ENCODE measurements at places on chromosomes 3 and 15.

DNA sequence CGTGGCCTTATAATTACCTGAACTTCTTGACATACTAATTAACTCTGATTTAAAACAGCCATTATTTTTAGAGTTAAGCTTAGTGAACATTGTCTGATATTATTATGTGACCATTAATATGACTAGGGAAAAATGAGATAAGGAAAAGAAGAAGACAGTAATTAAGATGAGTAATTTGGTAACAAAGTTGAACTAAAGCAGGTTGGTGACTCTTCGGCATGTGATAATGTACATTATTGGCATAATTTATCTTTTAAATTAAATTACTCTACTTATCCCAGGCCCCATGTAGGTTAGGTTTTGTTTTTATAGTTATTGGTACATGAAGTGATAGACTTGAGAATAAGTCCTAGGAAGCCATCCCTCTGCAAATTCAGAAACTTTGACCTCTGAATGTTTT lies 249.7 kb upstream of the CFAP20DC start:
- no peak for DNase-seq

GRCh38 chr15:59367022-59367451 lies 5.6 kb downstream of the MYO1E start:
- DNase-seq, result no peak

DNA sequence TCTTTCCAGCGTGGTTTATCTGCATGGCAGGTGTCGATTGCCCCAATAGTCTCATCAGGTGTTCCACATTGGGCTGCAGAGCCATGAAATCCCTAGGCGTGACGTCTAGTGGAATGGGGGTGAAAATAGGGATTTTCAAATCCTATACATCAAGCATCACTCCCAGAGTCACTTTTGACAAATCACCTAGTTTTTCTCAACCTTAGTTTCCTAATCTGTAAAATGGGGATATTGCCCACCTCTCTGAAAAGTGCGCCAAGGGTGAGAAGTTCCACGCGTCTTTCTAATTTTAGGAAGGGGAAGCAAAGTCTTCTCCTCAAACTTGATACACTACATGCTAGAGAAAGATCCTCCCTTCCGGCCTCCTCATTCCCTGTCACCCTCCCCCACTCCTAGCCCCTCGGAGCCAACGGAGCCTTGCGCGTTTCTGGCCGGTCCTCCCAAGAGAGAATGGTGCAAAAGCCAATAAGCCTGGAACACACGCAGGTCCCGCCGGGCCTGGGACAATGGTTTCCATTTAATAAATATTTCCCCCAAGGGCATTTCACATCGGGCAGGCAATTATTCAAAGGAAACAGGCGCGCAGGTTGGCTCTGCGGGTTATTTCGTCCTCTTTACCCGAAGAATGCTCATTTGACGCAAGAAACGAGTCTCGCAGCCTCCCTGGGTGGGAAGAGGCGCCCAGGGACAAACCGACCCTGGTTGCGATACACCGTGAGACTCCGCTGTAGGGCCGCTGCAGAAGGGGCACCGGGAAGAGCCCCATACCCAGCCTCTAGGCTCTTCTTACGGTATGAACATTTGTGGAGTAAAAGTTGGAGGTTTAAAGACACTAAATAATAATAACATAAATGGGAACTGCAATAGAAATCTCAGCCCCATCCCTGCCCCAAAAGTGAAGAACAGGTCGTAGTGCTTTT lies 1.2 kb upstream of the SOX14 start:
- DNase-seq, result no peak

DNA sequence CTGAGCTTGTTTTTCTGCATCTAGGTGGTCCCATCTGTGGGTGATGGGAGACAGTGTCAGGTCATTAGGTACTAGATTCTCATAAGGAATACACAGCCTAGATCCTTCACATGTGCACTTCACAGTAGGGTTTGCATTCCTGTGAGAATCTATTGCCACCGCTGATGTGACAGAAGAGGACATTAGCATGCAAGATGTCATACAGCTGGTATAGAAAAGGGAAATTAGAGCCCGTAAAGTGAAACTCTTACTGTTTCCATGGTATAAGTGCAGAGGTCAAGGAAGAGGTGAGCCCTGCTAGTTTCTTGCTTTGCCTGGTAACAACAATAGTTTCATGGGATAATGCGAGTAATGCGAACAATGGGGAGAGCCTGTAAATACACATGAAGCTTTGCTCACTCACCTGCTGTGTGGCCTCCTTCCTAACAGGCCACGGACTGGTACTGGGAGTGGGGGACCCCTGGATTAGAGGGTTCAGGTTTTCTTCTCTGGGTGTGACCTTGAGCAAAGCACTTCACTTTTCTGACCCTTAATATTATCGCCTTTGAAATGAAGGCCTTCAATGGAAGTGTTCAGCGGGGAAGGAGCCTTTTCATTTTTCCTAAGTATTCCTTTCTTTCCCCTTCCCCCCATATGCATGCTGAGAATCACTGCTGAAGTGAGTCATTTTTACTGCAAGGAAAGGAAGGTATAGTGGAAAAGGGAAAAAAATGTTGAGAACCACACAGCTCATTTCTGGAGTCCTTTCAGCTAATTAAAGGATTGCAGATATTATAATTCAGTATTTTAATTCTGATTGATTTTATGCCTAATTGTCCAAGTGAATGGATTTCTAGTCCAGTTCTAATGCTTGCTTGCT lies 286.4 kb downstream of the UBE2E2 start:
- DNase-seq, result no peak

- DNase-seq, result no peak
Observed at GRCh38 chr15:60265057-60265456, 132.7 kb downstream of the ANXA2 start.

DNA sequence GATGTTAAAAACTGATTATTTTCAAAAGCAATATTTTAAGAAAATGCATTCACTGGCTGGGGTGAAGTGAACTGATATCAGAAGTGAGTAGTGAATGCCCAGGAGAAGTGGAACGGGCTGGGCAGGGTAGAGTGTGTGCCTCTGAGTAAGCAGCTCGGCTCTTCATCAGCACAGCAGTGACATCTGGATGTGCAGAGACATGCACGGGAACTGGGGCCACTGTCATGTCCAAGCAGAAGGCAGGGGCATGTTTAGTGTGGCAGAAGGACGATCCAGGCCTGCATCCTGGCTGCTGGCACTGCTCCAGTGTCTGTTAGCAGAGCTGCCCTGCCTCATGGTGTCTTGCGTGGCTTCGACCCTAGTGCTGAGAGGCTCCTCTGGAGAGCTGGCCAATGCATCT lies 305.6 kb upstream of the LRRFIP2 start:
- no peak for DNase-seq

- DNase-seq, result no peak
Observed at GRCh38 chr3:188901126-188901525, 270.6 kb upstream of the TPRG1 start.

GRCh38 chr3:147200545-147200944 lies 205.8 kb downstream of the ZIC4 start:
- no peak for DNase-seq
